ENCODE measurements at places on chromosomes 7 and 10.

DNA sequence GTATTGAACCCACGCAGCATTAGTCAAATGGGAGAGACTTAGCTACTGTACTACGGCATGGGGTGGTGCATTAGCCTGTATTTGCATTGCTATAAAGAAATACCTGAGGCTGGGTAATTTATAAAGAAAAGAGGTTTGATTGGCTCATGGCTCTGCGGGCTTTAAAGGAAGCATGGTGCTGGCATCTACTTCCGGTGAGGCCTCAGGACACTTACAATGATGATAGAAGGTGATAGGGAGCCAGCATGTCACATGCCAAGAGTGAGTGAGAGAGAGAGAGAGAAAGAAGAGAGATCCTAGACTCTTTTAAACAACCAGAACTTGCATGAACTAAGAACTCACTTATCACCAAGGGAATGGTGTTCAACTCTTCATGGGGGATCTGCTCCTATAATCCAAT is 27.2 kb upstream of the CREB3L2 start:
- DNase-seq, result no peak

DNA sequence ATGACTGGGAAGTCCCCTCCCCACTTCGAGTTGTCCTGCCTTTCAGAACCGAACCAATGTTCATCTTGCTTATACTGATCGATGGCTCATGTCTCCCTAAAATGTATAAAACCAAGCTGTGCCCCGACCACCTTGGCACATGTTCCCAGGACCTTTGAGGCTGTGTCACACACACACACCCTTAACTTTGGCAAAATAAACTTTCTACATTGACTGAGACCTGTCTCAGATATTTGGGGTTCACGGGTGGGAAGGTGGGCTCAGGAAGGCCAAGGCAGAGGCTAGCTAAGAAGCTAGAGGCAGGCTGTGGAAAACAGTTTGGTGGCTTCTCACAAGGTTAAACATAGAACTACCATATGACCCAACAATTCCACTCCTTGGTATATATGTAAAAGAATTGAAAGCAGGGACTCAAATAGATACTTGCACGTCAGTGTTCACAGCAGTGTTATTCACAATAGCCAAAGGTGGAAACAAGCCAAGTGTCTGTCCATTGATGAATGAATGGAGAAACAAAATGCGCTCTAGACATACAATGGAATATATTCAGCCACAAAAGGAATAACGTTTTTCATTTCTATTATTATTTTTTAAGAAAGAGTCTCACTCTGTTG is 15.4 kb downstream of the PRF1 start:
- DNase-seq, result no peak

DNA sequence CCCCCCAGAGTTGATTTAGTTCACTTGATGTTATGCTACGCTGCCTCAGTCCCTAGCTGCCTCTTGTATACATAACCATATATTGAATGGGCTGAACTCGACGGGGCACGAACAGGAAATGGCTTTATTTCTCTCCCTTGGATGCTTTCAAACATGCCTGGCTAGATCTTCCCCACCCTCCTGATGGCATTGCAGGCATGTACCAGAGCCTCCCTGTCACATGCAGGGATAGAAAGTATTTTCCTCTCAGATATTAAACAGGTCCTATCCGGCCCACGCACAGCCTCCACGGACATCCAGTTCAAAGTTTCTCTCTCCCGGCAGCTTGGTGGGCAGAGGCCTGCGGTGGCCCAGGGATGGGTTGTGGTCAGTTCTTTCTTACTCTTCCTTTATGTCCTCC is 422.1 kb downstream of the RPS24 start:
- no peak for DNase-seq

DNA sequence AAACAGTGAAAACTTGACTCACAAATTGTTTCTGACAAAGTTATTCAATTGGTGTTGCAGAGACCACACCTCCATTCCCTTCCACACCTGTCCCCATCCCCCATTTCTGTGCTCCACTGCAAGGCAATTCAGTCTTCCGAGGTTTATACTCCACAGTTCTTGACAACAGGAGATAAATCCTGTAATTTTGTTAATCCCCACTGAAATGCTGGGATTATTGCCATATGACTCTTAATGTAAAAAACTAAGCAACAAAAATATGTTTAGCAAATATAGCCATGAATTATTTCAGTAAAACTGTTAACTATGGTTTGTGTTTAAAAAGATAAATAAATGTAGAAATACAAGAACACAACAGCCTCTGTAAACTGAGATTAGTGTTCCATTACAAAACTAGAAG is 170.1 kb upstream of the SEMA3D start:
- DNase-seq, result no peak

- DNase-seq, result no peak
Observed at GRCh38 chr7:102925976-102926782, 13.4 kb downstream of the LRRC17 start.

GRCh38 chr7:23334482-23335056 is 35.4 kb downstream of the MALSU1 start:
- DNase-seq, result peak; percentile 88

- DNase-seq, result no peak
Observed at GRCh38 chr7:6448943-6449543, 1.3 kb upstream of the DAGLB start.

GRCh38 chr7:106464651-106465050 is 179.9 kb upstream of the NAMPT start:
- no peak for DNase-seq

GRCh38 chr7:155456738-155457543 is 988 bp upstream of the EN2 start:
- DNase-seq, result no peak

DNA sequence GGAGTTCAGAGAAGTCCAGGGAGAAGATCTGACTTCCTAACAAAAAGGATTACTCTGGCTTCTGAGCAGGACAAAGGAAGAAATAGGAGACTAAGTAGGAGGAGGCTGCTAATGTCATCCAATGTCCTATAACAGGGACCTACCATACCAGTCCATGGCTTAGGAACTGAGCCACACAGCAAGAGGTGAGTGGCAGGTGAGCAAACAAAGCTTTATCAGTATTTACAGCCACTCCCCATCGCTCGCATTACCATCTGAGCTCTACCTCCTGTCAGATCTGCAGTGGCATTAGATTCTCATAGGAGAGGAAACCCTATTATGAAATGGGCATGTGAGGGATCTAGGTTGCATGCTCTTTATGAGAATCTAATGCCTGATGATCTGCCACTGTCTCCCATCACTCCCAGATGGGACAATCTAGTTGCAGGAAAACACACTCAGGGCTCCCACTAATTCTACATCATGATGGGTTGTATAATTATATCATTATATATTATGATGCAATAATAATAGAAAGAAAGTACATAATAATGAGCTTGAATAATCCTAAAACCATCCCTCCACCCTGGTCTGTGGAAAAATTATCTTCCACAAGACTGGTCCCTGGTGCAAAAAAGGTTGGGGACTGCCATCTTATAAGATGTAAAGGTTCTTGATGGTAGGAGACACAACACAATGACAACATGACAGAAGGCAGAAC is 487.4 kb downstream of the PLXDC2 start:
- DNase-seq, result no peak

- DNase-seq, result no peak
Observed at GRCh38 chr7:133126422-133126821, 44.5 kb upstream of the CHCHD3 start.

- DNase-seq, result no peak
Observed at GRCh38 chr10:122911889-122912484, 1.6 kb downstream of the FAM24A start.

GRCh38 chr7:151256410-151257045 is 8.0 kb upstream of the SMARCD3 start:
- DNase-seq, result no peak

GRCh38 chr7:112084520-112084971 is 121.7 kb downstream of the DOCK4 start:
- no peak for DNase-seq

GRCh38 chr10:118680197-118680596 is 74.6 kb downstream of the CACUL1 start:
- DNase-seq, result no peak

DNA sequence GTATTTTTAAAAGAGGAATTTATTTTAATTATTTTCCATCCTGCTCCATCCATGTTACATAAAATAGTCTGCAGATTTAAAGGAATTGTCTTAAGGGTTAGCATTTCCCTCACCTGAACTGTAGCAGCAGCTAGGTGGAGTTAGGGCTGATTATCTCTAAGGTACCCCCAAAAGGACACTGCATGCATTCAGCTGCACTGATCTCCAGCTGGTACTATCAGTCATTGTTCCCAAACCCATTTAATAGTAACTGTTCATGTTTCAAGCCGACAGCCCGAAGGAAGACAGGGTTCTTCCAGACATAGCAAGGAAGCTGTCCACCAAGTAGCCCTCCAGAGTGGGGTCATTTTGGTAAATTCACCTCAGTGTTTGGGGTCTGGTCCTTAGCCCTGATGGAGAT is 48.7 kb downstream of the FAM171A1 start:
- DNase-seq, result no peak

GRCh38 chr7:7176406-7177043 is 5.8 kb upstream of the C1GALT1 start:
- DNase-seq, result no peak

- DNase-seq, result no peak
Observed at GRCh38 chr7:92306153-92306552, 60.4 kb downstream of the ANKIB1 start.

DNA sequence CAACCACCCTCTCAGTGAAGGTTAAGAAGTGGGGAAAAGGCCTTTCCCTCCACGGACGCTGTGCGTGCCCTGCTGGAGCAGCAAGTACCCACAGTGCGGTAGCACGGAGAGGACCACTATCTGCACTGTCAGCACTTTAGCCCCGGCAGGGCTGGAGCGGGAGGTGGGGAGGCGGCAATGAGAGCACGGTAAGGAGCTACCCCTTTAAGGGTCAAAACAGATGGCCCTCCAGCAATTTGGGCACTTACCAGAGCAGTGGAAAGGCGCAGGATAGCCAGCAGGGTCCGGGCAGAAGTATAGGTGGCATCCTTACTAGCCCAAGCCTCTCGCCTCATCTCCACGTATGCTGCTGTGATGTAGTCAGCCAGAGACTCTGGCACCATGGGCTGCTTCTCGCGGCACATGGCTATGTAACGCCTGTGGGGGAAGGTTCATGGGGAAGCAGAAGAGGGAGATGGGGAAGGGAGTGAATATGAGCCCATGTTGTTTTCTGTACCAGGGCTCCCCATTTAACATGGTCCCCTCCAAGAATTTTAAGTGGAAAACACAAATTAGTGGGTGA is 5.2 kb downstream of the COPS6 start:
- DNase-seq, result no peak

- no peak for DNase-seq
Observed at GRCh38 chr10:77398558-77398957, 239.1 kb downstream of the KCNMA1 start.

- DNase-seq, result no peak
Observed at GRCh38 chr10:18229826-18230225, 89.6 kb downstream of the CACNB2 start.

DNA sequence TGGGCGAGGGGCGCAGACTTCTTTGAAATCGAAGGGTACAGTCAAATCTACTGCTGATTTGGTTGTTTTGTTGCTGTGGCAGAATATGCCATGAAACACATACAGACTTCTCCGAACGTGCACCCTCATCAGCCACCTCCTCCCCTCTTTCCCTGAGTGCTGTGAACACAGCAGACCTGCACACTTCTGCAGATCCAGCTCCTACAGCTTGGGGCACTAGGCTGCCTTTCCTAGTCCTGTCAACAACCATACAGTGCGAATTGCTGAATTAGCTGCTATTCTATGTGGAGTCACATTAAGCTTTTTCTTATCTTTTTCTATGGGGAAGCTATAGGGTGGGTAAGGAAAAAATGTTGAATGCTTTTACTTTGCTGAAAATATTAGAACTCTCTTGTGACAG is 57.5 kb downstream of the COL17A1 start:
- DNase-seq, result no peak

GRCh38 chr10:815338-816090 is 116.0 kb downstream of the LARP4B start:
- DNase-seq, result no peak

GRCh38 chr7:123647106-123647730 is 8.4 kb upstream of the LMOD2 start:
- DNase-seq, result no peak

- no peak for DNase-seq
Observed at GRCh38 chr10:110500515-110500905, 2.8 kb downstream of the DUSP5 start.

DNA sequence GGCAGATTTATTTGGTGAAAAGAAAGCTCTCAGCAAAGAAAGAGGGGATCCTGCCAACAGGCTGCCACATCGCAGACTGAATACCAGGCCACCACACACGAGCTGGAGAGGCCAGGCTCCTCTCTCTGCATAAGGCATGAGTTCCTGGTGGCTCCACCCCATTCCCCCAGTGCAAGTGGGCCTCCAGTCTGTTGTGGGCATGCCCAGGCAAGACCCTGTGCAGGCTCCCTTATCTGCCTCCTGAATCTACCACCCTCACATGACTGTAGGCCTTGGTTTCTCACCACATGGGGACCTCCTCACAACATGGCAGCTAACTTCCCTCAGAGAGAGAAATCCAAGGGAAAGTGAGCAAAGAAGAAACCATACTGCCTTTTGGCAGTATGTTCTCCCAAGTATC is 26.7 kb upstream of the CUL1 start:
- DNase-seq, result no peak

DNA sequence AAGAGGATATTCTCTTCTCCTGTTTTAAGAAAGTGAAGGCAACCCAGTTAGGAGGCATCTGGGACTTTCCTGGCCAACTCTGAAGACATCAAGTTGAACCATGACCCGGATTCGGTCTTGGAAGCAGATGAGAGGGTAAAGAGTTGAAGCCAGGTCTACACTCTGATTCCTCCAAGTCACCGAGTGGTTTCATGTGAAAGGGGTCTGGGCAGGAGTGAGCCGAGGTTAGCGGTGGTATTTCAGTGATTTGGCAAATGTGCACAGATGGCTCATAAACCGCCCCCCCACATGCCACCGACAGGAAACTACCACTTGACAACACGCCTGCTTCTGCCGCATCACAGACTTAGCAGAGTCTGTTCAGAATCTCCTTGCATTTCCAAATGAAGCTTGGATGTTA is 11.4 kb upstream of the REPIN1 start:
- DNase-seq, result no peak

DNA sequence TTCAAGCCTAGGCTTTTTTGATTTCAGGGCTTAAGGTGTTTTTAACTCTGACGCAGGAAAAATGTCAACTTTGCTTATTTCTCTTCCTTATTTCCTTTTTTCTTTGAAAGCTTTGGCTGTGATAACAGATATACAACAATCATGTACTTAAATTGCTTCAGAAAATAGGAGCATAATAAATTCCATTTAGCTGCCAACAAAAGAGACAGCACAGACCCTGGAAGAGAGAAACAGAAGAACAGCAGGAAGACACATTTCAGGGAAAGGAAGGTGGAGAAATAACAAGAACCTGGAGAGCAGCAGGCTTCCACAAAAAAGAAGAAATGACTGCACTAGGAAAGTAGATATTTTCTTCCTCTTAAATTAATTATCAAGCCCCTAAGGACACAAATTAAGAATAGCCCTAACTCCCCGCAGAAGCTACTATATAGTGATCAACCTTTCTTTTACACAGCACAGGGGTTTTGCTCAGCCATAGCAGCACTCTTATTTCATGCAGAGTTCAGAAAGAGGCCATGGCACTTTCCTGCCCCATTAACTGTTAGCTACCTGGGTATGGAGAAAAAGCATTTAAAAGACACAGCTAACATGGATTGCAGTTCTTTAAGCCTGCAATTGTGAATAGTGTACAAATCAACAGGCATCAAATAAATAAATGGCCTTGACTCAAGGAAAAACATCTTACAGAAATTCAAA is 61.5 kb downstream of the IQUB start:
- DNase-seq, result no peak

GRCh38 chr10:14904316-14904732 is 25.7 kb downstream of the SUV39H2 start:
- DNase-seq, result peak; percentile 71

GRCh38 chr7:94394437-94395140 is at the start of gene COL1A2:
COL1A2 (plus strand) TSS chr7:94394895; CDS start chr7:94395032, 137 bp downstream.
- DNase-seq, result no peak

- no peak for DNase-seq
Observed at GRCh38 chr7:45001826-45002225, 1.8 kb downstream of the CCM2 start.
